Motor neuron (in vitro differentiated cells): ENCODE measurements at places on chromosomes 5 and 9. TPM values are rescaled to one million over a fixed set of nuclear protein-coding genes. Genes with fewer than 3 reads are reported as not detected.

GPX8 gene
- 11.9 and 14.2 TPM in 2 replicates for total RNA-seq

CCDC69 gene
- total RNA-seq, result 3.0 TPM in 2 replicates

PCDHA5 gene
- not detected in 2 replicates for total RNA-seq

GLRA1 gene
- 0.22 TPM in 1 of 2 replicates, not detected in the other for total RNA-seq

SPATA9 gene
- 0.81 and 1.3 TPM in 2 replicates for total RNA-seq

CAMK2A gene
- 5.6 and 10.6 TPM in 2 replicates for total RNA-seq

POU5F2 gene
- 0.92 and 1.1 TPM in 2 replicates for total RNA-seq

CXCL14 gene
- total RNA-seq, result 7.5 and 13.4 TPM in 2 replicates

PSAT1 gene
- total RNA-seq, result 54.7 and 63.0 TPM in 2 replicates

FSTL4 gene
- total RNA-seq, result 0.41 and 0.48 TPM in 2 replicates

GDF9 gene
- 0.50 and 0.54 TPM in 2 replicates for total RNA-seq

PTGDS gene
- total RNA-seq, result 12.1 and 21.5 TPM in 2 replicates

PCDHGA9 gene
- total RNA-seq, result 0.50 and 0.55 TPM in 2 replicates

ZNF169 gene
- total RNA-seq, result 7.2 and 9.3 TPM in 2 replicates

AGXT2 gene
- total RNA-seq, result not detected in 2 replicates

ICE1 gene
- total RNA-seq, result 39.2 and 40.8 TPM in 2 replicates

CCL28 gene
- total RNA-seq, result 1.9 and 2.3 TPM in 2 replicates

DMRT3 gene
- total RNA-seq, result 0.14 and 0.25 TPM in 2 replicates

STKLD1 gene
- total RNA-seq, result 3.3 and 6.3 TPM in 2 replicates

FBXW2 gene
- total RNA-seq, result 13.7 and 15.3 TPM in 2 replicates

SLCO4C1 gene
- total RNA-seq, result 0.05 TPM in 1 of 2 replicates, not detected in the other

PKD2L2 gene
- 0.43 and 0.63 TPM in 2 replicates for total RNA-seq

NR2F1 gene
- 153 and 156 TPM in 2 replicates for total RNA-seq

TMED9 gene
- total RNA-seq, result 118 and 143 TPM in 2 replicates

ACSL6 gene
- total RNA-seq, result 0.40 and 1.6 TPM in 2 replicates

ZNF474 gene
- 0.28 and 0.41 TPM in 2 replicates for total RNA-seq

COL27A1 gene
- 6.7 and 14.1 TPM in 2 replicates for total RNA-seq

C5orf52 gene
- total RNA-seq, result not detected in 2 replicates

PCDHGB7 gene
- 12.8 and 13.1 TPM in 2 replicates for total RNA-seq

FAM81B gene
- total RNA-seq, result 0.53 TPM in 1 of 2 replicates, not detected in the other

GABRP gene
- 0.31 TPM in 1 of 2 replicates, not detected in the other for total RNA-seq

CD14 gene
- 5.0 and 13.4 TPM in 2 replicates for total RNA-seq

TNFSF8 gene
- 1.1 TPM in 1 of 2 replicates, not detected in the other for total RNA-seq

PCDHGB6 gene
- total RNA-seq, result 0.65 and 1.1 TPM in 2 replicates

BSPRY gene
- 0.05 and 0.19 TPM in 2 replicates for total RNA-seq

SLC34A3 gene
- 0.21 TPM in 1 of 2 replicates, not detected in the other for total RNA-seq

MVB12B gene
- total RNA-seq, result 3.5 and 8.0 TPM in 2 replicates

GPR150 gene
- 0.78 and 0.82 TPM in 2 replicates for total RNA-seq

PCDHA12 gene
- 0.13 and 0.54 TPM in 2 replicates for total RNA-seq

SLC25A51 gene
- 34.0 and 34.2 TPM in 2 replicates for total RNA-seq

FOXD4L3 gene
- total RNA-seq, result not detected in 2 replicates

PNPLA7 gene
- 1.5 and 1.8 TPM in 2 replicates for total RNA-seq

N4BP3 gene
- 3.8 TPM in 2 replicates for total RNA-seq

CCDC180 gene
- total RNA-seq, result 2.0 and 3.1 TPM in 2 replicates

GRM6 gene
- total RNA-seq, result 0.16 and 0.81 TPM in 2 replicates

GOLPH3 gene
- total RNA-seq, result 40.4 and 43.6 TPM in 2 replicates

SVEP1 gene
- 8.9 and 10.3 TPM in 2 replicates for total RNA-seq

CCDC183 gene
- 2.2 and 3.3 TPM in 2 replicates for total RNA-seq

KIAA1191 gene
- 72.0 and 77.0 TPM in 2 replicates for total RNA-seq

GCNT4 gene
- total RNA-seq, result 0.86 and 0.87 TPM in 2 replicates
